Sciatic nerve (tissue), 2 donors: ENCODE measurements at places on chromosomes 4 and X. TPM values are rescaled to one million over a fixed set of nuclear protein-coding genes. Genes with fewer than 3 reads are reported as not detected.

DNA sequence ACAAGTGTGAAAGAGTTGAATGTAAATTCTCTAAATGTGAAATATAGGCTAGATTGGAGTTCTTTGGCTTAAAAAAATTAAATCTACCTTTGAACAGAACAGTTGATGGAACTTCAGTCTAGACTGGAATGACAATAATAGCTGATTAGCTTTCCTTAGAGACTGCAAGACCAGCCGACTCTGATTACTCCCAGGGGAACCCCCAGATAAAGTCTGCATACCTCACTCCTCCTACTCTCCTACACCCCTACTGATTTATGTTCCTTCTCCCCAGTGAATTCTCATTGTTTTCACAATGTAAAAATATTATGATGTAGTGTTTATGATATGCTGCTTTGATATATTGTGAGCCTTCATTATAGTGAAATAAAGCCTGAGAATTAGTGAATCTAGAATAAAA is 241.3 kb downstream of the CFAP299 start:
- no peak for DNase-seq

- DNase-seq: no peak
Observed at GRCh38 chr4:138892483-138893407, 122.8 kb upstream of the NOCT start.

CHST7 gene
- 7.0 TPM for total RNA-seq

- no peak for DNase-seq
Observed at GRCh38 chr4:188143731-188144130, 4.5 kb downstream of the TRIML1 start.

PRRG1 gene
- total RNA-seq: 28.9 TPM

SLC10A7 gene
- 17.0 TPM for total RNA-seq

VGLL1 gene
- not detected for total RNA-seq

GRCh38 chrX:34624416-34624815 is 32.7 kb downstream of the TMEM47 start:
- no peak for DNase-seq
